ENCODE measurements at places on chromosomes 5 and 9.
A peak's percentile ranks its signal among the peaks of the same experiment; 100 is the strongest.

GRCh38 chr9:130701059-130702022 is 7.8 kb downstream of the EXOSC2 start:
- peak; percentile 74 for DNase-seq

GRCh38 chr5:119356612-119357188 is 881 bp downstream of the TNFAIP8 start:
- DNase-seq = no peak

- DNase-seq = no peak
Measured at GRCh38 chr5:21574438-21574837, 1278.7 kb downstream of the CDH12 start.

- DNase-seq = no peak
Measured at GRCh38 chr5:93674138-93674537, 67.3 kb downstream of the POU5F2 start.

DNA sequence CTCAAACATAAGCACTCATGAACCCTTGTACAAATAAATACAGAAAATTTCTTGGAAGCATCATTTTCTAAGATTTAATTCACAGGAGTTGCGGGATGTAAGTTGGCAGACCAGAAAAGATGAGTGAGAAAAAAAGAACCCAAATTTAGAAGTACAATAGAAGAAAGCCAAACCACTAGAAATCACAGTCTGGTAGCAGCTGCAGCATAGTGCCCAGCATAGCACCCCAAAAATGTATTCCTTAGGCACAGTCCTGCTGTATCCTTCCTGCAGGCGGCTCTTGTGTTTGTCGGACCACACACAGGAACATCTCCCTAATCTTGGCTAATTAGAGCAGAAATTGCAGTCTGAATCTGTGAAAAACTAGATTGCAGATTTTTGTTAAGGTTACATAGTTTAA is 208.5 kb upstream of the TRPM3 start:
- DNase-seq = no peak

DNA sequence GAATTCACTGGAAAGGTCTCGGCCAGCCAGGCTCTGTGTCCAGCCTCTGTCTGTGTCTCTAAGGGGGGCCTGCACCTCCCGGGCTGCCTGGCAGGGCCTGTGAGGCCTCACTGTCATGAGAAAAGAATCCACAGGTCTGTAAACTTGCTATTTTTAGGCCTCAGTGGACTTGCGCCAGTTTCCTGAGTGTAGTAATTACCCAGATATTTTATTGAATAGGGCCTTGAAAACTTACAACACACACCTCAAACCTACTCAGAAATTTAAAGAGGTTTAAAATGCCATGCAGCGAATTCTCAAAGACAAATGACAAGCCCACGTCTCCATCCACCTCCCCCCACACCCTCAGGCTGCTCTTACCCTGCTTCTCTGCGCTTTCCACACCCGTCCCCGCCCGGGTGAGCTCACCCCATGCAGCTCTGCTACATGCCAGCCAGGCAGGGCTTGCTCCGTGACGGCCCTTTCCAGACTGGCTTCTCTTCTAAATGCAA is 8.8 kb upstream of the TENT4A start:
- DNase-seq = no peak

GRCh38 chr5:134127988-134128647 is 13.6 kb downstream of the TCF7 start:
- DNase-seq = no peak

GRCh38 chr5:31581498-31582099 is 49.5 kb downstream of the C5orf22 start:
- peak; percentile 70 for DNase-seq

DNA sequence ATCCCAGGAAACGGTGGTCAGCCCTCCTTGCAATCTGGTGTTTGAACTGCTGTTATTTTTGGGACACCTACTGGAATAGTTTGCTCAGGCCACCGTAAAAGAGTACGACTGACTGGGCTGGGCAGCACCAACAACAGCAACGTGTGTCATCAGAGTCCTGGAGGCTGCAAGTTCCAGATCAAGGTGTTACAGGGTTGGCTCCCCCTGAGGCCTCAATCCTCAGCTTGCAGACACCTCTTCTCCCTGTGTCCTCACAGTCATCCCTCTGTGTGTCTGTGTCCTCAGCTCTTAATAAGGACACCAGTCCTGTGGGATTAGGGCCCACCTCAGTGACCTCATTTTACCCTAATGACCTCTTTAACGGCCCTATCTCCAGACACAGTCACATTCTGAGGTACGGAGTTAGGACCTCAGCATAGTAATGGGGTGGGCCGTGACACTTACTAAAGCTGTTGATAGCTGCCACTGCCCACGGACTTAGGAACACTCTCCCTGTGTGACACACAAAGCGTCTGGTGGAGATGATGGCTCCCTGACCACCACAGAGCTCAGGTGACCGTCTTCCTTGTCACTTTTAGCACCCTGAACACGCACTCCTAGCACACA is 16.8 kb downstream of the GLT6D1 start:
- no peak for DNase-seq

GRCh38 chr5:160835818-160836528 is 16.0 kb downstream of the ATP10B start:
- peak; percentile 6 for DNase-seq

- DNase-seq = peak; percentile 47
Measured at GRCh38 chr5:132478366-132478871, 12.2 kb downstream of the IRF1 start.

DNA sequence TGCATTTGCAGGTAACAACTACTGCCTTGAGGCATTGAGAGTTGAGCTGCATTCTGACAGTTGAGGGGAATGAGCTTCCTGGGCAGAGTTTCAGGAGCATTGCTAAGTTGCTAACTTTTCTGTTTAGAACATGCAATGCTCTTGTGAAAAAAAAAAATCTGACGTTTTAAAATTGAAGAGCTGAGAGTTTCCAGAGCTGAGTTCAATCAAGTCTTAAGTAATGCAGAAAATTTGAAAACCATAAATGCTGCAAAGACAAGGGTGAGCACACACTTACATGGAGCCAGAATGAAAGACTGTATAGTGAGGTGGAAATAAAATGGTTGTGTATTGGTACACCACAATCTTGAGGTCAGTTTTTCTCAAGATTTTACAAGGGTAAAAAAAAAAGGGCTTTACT is 166.0 kb downstream of the GABRB2 start:
- no peak for DNase-seq

DNA sequence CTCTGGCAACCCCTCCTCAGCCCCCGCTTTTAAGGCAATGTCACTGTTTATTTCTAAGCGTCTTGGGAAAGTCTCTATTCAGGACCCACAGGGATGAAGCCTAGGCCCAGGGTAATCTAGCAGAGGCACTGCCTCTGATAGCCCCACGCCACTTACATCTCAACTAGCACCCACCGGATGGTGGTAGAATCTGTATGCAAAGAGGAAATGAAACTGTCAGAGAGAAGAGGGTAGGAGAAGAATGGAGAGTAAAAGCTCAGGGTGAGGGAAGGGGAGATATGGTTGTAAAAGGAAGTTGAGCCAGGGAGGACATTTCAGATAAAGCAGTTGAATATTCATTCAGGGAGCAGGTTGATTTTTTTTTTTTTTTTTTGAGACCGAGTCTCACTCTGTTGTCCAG is 3.0 kb downstream of the FRRS1L start:
- DNase-seq = no peak

- DNase-seq = no peak
Measured at GRCh38 chr5:64206653-64207052, 41.0 kb downstream of the RNF180 start.

GRCh38 chr5:14062178-14062577 is 81.0 kb upstream of the TRIO start:
- DNase-seq = no peak

GRCh38 chr9:135944444-135945252 is 16.5 kb downstream of the UBAC1 start:
- DNase-seq = no peak

- no peak for DNase-seq
Measured at GRCh38 chr9:18492612-18493011, 18.7 kb downstream of the ADAMTSL1 start.

- DNase-seq = no peak
Measured at GRCh38 chr9:135080286-135081263, 6.9 kb upstream of the OLFM1 start.

DNA sequence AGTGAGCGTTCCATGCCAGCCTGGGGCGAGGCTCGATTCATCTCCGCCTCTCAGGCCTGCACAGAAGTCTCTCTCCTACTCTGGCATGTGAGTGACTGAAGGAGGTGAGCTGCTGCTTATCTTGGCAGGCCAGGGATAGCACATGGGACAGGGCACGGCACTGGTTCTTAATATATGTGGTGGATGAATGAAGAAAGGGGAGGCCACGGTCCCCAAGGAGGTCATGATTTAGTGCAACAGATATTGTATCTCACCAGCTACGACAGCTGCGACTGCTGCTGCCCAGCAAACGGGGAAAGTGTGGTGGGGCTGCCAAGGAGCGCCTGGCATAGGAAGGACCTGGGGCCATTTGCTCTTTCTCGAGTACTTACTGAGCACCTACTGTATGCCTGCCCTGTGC is 19.3 kb upstream of the MAPK9 start:
- DNase-seq = no peak

DNA sequence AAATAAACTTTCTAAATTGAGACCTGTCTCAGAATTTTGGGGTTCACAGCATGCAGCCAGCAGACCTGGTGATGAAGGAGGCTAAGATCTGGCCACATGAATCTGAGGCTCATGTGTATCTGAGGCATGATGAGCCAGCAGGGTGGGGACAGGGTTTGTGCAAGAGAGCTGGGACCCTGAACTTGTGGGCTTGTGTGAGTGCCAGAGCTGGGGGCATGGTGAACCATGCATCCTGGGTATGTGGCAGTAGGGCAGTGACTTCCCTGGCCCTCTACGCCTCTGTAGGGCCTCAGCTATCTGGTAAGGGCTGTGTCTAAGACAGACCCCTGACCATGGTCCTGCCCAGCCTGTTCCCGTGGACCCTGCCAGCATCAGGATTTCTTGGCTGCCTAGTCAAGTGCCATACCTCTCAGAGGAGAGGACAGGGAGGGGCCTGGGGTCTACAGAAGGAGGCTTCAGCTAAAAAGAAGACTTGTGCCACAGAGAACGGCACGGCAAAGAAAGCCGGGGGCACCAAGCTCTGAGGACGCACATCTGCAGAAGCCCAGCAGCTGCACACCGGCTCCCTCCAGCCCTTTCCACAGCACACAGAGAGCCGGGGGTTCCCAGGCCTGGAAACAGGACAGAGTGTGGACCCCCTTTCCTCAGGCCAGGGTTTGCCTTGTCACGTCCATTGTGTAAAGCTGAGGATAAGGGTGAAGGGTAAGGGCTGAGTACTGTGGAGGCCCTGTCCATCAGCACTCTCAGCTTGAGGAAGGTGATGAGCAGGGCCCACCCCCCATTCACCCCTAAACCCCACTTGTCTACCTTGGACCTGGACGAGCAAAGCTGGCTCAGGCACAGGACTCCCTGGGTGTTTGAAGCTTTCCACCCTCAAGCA is 130.1 kb downstream of the MRPL36 start:
- no peak for DNase-seq
